ENCODE measurements at places on chromosomes 7 and 10.

DNA sequence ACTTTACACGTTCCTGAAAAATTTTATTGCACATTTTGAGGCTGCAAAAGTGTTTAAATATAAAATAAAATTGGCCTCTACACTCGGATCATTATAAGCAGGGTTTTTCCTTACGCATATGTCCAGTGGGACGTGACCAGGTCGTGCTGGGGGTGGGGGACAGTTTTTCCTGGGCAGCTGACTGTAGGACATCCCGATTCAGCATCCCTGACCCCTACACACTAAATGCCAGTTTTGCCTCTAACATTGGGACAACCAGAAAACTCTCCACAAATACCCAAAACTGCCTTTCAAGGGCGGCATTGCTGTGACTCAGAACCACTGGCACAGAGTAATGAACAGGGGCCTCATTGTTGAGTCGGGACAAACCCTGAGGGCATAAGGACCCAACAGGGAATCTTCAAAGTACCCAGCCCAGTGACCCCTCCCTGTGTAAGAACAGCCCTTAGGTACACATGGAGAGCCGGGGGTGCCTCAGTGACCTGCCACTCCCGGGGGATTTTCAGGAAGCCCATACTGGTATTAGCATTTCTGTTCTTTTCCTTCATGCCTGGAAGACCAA lies 170.6 kb downstream of the ARHGAP21 start:
- no peak for DNase-seq

GRCh38 chr7:23293500-23294073 lies 5.6 kb upstream of the MALSU1 start:
- DNase-seq = no peak

DNA sequence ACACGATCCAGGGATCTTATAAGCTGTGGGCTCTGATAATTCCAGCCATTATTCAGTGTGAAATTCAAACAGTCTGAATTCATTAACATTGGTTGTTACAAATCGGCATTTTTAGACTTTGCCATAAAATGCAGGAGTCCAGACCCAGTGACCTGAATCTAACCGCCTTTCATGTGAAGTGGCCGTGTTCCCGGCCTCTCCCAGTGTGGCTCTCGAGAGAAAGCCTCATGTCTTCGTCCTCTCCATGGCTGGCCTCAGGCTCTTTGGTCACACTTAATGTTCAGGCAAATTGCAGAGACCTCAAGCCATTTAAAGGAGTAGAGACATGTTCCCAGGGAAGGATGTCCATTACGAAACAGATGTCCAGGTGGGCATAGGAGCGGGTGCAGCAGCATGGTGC lies 59.3 kb downstream of the CTBP2 start:
- no peak for DNase-seq

GRCh38 chr10:78717200-78717599 lies 351.6 kb upstream of the ZMIZ1 start:
- no peak for DNase-seq

DNA sequence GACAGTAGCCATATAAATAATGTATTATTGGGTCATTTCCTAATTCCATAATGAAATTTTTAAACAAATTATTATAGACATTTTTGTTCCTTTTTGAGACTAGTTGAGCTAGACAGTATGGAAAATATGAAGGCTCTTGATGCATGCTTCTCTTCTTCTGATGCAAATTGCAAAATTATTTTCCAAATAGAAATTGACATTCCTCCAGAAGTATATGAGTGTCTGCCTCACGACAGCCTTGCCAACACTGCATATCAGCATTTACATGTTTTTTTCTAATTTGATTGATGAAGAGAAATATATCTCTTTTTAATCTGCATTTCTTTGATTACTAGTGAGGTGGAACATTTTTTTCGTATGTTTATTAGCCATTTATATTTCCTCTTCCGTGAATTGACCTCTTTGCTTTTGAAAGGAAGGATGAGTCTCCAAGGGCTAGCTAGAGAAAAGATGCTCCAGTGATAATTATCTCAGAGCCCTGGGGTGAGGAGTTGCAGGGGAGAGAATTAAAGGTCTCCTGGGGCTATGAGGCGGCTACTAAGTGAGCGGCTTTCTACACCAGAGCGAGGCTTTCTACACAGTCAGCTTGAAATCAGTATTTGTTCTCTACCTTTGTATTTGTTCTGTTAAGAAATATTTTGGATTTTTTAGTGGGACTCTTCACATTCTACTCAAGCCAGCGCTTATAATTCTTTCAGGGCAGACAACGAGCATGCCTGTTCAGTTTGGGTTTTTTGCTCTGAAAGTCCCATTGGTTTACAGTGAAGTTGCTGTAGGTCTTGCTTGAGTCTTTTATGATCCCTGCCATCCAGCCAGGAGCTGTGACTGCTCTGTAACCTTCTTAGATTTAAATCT lies 712.2 kb upstream of the GALNT17 start:
- no peak for DNase-seq

- DNase-seq = peak; percentile 88
Observed at GRCh38 chr10:110137142-110137545, 70.3 kb upstream of the MXI1 start.

DNA sequence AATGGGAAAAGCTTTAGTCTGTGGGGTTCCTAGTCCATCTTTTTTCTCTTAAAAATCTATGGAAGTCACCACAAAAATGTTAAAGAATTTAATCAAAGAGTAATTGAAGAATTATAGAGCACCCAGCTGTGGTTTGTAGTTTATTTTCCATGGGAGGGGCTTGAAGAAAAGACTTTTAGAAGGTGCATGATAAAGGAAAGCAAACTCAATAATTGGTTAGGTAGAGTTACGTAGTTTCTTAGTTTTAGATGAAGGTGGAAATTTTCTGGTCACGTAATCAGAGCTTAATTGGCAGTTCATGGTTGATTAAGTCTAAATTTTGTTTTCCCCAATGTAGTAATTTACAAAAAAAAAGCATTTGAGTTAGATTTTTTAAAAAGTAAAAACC lies 724 bp downstream of the ZNF107 start:
- no peak for DNase-seq

DNA sequence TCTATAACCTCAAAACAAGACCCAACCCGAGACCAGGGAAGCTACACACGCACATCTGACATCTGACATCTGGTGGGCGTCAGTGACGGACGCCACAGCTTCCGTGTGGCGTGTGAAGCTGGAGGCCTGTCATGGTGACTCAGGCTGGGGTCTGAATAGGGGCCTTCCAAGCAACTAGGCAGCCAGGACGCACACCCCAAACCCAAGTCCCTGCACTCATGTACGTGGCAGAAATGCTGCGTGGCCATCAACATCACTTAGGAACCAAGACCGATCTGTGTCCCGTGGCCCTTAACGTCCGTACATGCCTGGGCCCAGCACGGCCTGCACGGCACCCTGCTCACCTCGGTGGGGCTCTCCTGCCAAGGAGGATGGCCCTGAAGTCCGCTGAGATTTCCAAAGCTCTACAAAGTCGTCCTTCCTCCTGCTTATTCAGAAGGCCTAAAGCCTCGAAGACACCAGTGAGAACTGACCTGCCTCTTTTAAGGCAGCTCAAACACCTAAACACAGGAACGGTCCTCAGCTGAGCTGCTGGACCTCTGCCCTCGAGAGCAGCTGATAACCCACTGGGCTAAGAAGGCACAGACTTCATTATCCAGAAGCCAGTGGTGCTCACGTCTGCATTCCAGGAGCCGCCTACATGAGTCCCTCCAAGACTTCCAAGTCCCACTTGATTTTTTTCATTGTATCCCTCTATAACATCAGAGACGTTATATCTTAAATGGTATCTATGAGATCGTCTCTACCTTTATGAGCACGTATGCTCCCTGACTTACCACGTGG lies 82.5 kb downstream of the DIP2C start:
- no peak for DNase-seq

- no peak for DNase-seq
Observed at GRCh38 chr10:69044546-69044945, 43.4 kb upstream of the SRGN start.

DNA sequence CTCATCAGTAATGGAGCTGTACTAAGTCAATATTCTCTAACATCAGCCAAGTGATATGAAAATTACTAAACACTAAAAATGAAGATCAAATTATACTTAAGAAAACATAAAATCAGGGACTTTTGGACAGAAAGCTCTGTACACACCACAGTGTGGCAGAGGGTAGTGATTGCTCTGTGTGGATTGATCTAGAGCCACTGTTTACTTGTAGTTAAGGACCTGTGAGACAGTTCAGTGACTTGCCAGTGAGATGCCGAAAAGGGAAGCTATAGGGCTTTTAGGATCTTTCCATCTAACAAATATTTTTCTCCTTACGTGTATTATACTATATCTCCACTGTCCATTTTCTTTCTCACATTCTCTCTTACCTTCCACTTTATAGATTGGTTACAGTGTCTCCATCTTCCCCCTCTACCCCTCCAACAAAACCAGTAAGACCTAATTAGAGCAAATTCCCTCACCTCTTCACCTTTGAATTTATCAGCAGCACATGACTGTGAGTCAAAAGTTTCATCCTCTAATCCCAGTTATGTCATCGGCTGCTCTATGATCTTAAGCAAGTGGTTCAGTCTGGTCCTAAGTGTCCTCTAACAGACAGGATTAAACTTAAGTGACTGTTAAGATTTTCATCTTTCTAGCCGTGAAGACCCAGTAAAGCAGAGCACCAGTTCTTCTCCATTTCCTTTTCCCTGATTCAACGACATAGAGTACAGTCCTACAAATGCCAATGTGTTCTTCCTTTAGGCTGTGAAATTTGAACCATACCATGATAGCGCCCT lies 6.9 kb downstream of the PIK3CG start:
- DNase-seq = no peak

DNA sequence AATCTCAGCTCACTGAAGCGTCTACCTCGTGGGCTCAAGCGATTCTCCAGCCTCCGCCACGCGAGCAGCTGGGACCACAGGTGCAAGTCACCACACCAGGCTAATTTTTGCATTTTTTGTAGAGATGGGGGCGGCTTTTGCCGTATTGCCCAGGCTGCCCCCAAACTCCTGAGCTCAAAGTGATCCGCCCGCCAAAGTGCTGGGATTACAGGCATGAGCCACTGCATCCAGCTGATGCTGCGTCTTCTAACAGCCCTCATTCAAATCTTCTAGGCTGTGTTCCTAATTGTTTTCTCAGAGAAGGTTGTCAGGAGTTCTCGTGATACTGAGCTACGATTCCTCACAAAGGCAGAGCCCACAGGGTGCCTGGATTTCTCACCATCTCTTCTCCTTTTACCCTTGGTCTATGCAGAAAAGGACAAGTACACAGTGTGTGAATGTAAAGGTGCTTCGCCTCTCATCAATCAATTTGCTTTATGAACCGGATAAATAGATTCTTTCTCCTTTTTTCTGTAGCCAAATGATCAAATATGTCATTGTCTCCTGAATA lies 247.3 kb upstream of the PTN start:
- no peak for DNase-seq

DNA sequence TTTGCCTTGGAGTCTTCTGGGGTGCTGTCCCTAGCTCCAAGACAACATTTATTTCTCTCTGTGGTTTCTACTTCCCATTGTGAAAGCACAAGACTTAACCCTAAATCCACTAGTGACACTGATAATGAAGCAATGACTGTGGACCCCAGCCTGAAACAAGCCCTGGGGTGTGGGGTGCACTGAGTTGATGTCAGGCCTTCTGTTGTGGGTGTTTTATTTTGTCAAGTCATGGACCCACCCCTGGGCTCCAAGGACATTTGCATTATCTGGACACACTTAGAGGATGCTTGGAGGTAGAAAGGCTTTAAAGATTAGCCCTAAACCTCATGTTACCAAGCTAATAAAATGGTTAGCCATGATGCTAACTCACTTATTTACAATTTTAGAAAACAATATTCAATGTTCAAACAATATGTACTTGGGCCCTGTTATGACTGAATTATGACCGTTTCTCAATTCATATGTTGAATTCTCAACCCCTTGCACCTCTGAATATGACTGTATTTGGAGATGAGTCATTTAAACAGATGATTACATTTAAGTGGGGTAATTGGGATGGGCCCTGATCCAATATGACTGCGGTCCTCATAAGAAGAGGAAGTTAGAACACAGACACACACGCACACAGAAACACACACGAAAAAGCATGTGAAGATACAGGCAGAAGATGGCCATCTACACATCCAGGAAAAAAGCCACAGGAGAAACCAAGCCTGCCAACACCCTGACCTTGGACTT lies 137.2 kb upstream of the IGFBP3 start:
- no peak for DNase-seq

DNA sequence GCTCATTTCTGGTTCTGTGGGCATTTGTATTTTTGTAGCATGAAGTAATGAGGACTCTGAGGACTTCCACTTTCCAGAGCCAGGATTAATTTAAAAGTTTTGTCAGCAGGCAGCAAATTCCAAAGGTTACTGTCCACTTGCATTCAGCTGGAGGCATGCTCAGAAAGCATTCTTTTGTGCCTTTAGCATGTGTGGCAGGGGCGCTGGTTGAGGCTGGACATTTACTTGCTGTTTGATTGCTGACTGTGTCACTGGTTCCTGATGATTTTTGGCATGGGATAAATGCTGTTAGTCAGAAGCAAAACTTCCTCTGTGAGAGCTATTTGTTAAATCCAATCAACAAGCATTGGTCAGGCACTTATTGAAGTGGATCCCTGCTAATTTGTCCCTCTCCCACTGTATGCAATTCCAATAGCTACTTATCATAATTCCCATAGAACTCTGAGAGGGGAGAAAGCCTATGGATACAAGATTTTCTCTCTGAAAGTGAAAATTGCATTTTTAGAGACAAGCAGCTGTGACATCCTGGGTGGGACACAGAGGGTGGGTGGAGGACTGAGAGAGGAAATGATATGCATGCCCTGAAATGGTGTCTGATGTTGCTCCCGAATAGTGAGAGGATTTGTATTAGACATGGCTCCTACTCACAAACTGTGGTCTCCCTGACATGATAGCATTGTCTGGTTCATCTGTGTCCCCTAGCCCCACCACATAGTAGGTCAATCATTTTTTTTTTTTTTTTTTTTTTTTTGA lies 161.2 kb upstream of the WDR11 start:
- no peak for DNase-seq

GRCh38 chr7:40047661-40048060 lies 86.8 kb downstream of the MPLKIP start:
- DNase-seq = no peak
